ENCODE measurements at places on chromosomes 3 and 15. TPM values are rescaled to one million over a fixed set of nuclear protein-coding genes. Genes with fewer than 3 reads are reported as not detected.

DNA sequence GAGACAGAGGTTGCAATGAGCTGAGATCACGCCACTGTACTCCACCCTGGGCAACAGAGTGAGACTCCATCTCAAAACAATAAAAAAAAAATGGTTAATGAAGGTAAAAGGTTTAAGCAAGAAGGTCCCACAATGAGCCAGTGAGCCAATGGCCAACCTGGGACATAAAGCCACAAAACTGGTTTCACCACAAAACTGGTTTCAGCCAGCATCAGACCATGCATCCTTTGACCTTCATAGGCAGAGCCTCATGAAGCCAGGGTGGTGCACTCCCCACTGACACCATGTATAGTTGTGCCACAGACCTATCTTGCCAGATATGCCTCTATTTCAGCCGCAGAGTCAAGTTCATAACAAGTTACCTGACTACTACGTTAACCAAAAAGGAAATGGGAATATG is 41.9 kb downstream of the SCAP start:
- no peak for DNase-seq

GRCh38 chr15:65081758-65082157 is 5.2 kb downstream of the KBTBD13 start:
- DNase-seq: peak; percentile 72

GRCh38 chr3:39358333-39358732 is 24.8 kb upstream of the SLC25A38 start:
- DNase-seq: no peak

- peak; percentile 16 for DNase-seq
Observed at GRCh38 chr15:62454567-62455172, 289.6 kb upstream of the C2CD4B start.

GRCh38 chr15:34796847-34797435 is 1.6 kb upstream of the ACTC1 start:
- no peak for DNase-seq

DNA sequence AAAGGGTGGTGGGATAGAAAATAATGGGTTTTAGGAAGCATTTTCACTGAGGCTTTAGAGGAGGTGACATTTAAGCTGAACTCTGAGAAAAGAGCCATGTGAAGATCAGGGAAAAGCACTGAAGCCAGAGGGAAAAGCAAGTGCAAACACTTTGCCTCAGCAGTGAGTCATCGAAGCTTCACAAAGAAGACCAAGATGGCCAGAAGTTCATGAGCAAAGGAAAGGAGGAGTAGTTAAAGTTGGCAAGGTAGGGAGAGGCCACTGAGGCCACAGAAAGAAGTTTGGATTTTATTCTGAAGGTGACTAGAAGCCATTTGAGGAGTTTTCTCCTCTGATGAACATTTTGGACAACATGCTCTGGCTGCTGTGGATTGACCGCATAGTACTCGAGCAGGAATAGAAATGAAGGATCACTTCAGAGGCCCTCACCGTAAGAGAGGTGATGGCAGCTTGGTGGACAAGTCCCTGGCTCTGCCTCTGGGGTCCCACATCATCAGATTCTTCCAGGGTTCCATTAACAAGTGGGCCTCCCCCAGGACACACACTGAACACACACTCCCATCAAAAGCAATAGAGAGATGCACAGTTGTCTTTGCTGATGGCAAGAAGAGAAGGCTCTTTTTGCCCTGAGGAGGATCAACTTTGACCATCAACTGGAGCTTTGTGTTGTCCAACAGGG is 75.5 kb downstream of the TOP2B start:
- DNase-seq: peak; percentile 35

DNA sequence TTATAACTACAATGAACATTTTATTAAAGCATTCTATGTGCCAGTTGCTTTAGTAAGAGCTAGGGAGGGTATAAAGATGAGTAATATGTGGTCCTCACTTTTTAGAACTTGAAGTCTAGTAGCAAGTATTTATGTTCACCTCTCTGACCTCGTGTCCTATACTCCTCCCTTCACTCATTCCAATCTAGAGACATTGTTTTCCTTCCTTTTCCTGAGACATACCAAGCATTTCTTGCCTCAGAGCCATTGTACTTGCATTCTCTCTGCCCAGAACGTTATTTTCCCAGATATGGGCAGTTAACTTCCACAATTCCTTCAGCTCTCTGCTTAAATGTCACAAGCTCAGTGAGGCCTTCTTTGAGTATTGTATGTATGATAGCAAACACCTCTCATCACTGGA is 408.6 kb downstream of the PDCD6IP start:
- no peak for DNase-seq

DNA sequence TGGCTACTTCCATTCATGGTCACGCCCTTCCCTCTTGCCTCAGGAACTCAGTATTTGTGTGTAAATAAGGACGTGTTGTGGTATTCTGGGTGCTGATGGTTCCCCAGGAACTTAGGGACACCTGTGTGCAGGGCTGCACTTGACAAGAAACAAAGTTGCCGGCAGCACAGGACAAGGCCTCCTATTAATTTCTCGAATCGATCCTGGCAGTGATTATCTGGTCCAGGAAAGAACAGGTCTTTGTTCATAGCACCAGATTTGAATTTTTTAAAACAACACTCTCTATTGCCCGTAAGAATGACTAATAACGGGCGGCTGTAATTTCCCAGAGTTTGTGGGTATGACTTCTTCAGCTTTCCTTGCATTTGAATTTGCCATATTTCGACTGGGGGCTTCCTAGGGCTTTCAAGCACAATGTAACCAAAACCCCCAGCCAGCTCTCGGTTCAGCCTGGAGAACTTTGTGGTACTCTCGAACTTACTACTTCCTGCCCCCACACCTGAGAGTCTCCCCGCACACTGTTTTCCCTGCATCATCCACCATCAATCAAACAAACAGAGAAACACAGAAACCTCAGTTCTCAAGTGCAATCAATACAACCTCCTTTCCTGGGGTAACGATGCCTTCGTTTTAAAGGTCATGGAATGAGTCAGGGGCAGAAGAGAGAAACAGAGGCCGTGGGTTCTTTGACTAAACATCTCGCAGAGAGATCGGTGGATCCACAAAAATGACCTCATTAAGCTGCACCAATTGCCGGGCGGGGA is 241.7 kb upstream of the ICE2 start:
- DNase-seq: no peak

CAPN3 gene
- total RNA-seq: not detected

NLGN1 gene
- total RNA-seq: 1.6 TPM

FANCI gene
- 43.2 TPM for total RNA-seq

CTXND1 gene
- total RNA-seq: not detected

ADAMTS17 gene
- total RNA-seq: not detected

LDHAL6B gene
- total RNA-seq: not detected

Data from HT1080 (cell line).